IMR-90 (cell line): ENCODE measurements at places on chromosomes 7 and 10. TPM values are rescaled to one million over a fixed set of nuclear protein-coding genes. Genes with fewer than 3 reads are reported as not detected.

GRCh38 chr7:134741907-134742635 lies 37.4 kb upstream of the CALD1 start:
- no peaks in the 10 kb centered on the region for H3K27me3 ChIP-seq
- peak; percentile 82 for DNase-seq
- peak overlapping the region; percentile 95 for H3K27ac ChIP-seq

DNA sequence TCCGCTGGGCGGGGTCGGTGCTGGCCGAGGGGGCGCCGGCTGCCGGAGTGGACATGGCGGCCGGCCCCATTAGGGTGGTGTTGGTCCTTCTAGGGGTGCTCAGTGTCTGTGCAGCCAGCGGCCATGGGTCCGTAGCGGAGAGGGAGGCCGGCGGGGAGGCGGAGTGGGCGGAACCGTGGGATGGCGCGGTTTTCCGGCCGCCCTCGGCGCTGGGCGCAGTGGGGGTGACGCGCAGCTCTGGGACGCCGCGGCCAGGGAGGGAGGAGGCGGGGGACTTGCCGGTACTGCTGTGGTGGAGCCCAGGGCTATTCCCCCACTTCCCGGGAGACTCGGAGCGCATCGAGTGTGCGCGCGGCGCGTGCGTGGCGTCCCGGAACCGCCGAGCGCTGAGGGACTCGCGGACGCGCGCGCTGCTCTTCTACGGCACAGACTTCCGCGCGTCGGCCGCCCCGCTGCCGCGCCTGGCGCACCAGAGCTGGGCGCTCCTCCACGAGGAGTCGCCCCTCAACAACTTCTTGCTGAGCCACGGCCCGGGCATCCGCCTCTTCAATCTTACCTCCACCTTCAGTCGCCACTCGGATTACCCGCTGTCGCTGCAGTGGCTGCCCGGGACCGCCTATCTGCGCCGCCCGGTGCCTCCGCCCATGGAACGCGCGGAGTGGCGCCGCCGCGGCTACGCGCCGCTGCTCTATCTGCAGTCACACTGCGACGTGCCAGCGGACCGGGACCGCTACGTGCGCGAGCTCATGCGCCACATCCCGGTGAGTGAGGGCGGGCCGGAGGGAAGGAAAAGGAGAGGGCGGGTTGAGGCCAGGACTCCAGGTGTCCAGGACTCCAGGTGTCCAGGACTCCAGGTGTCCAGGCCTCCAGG lies 9.3 kb upstream of the CHCHD1 start:
- H3K4me3 ChIP-seq: peak overlapping the region; percentile 72
- peaks cover 7% of the 10 kb centered on the region for H3K4me1 ChIP-seq
- no peaks in the 10 kb centered on the region for H3K27me3 ChIP-seq

- H3K27me3 ChIP-seq: no peaks in the 10 kb centered on the region
- no peak overlapping the region for H3K27ac ChIP-seq
- no peaks in the 10 kb centered on the region for H3K36me3 ChIP-seq
- no peaks in the 10 kb centered on the region for H3K4me1 ChIP-seq
- DNase-seq: peak; percentile 5
- H3K4me3 ChIP-seq: no peak overlapping the region
Observed at GRCh38 chr7:113134025-113134424, 15.7 kb upstream of the SMIM30 start.

GRCh38 chr7:105613611-105614330 lies 32.5 kb upstream of the EFCAB10 start:
- H3K4me1 ChIP-seq: no peaks in the 10 kb centered on the region
- H3K36me3 ChIP-seq: peaks cover 23% of the 10 kb centered on the region
- H3K27ac ChIP-seq: no peak overlapping the region
- DNase-seq: no peak
- no peak overlapping the region for H3K4me3 ChIP-seq

DNA sequence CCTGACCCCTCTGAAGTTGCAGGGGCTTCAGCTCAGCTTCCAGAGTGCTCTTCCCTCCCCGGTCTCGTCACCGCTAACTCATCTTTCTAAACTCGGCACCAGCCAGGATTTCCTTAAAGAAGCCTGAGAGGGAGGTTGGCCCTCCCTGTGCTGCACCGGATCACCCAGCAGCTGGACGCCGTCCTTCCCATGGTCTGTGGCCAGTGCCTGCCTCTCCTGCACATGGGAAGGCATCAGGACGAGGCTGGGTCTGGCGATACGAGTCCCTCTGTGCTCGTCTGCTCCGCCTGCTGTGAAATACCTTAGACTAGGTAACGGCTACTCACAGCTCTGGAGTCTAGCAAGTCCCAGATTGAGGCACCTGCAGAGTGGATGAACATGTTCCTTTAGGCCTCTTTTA lies 179.1 kb downstream of the ZMYND11 start:
- H3K4me1 ChIP-seq: peaks cover 16% of the 10 kb centered on the region
- no peak overlapping the region for H3K4me3 ChIP-seq
- peak overlapping the region; percentile 31; the same call in 1 of the 2 replicates for H3K27ac ChIP-seq
- no peaks in the 10 kb centered on the region for H3K27me3 ChIP-seq

DNA sequence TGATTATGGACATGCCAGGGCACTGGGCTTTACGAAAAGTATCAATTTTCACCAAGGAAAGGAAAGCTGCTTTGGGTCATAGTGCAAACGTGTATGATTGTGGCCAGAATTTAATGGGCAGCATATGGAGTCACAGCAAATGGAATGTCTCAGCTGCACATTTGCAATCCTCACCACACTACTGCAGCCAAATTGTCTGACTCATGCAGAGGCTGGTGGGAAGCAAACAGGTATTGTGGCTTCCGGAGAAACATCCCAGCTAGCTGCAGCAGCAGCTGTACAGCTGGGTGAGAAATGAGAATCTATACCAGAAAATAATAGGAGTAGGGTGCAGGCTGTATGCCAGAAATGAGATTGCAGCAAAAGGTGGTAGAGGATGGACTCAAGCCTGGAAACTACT lies 374.7 kb upstream of the VWC2 start:
- H3K4me1 ChIP-seq: no peaks in the 10 kb centered on the region
- H3K27ac ChIP-seq: no peak overlapping the region
- DNase-seq: no peak
- no peaks in the 10 kb centered on the region for H3K27me3 ChIP-seq
- H3K4me3 ChIP-seq: no peak overlapping the region

DNA sequence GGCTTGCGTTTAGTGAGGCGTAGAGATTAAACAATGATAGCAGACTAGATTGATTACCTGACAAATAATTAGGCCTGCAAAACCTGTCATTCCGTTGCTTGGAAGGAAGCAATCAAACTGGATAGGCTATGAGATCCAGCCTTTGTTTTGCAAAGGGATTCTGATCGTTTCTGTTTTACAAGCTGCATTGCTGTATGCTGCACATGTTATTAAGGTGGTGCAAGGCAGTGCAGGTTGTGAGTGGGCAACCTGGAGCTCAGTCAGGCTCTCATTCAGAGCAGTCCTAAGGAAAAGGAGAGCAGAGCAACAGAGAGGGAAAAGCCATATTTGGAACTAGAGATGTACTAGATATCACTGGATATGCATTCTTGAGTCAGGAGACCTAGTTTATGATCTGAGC lies 6.9 kb upstream of the NOBOX start:
- DNase-seq: no peak
- no peak overlapping the region for H3K27ac ChIP-seq
- H3K36me3 ChIP-seq: no peaks in the 10 kb centered on the region
- no peak overlapping the region for H3K4me3 ChIP-seq

GRCh38 chr10:50574931-50575330 lies 48.8 kb downstream of the SGMS1 start:
- no peaks in the 10 kb centered on the region for H3K36me3 ChIP-seq
- no peak overlapping the region for H3K4me3 ChIP-seq
- DNase-seq: no peak
- H3K4me1 ChIP-seq: peaks cover 11% of the 10 kb centered on the region
- H3K27ac ChIP-seq: no peak overlapping the region
- no peaks in the 10 kb centered on the region for H3K27me3 ChIP-seq

DNA sequence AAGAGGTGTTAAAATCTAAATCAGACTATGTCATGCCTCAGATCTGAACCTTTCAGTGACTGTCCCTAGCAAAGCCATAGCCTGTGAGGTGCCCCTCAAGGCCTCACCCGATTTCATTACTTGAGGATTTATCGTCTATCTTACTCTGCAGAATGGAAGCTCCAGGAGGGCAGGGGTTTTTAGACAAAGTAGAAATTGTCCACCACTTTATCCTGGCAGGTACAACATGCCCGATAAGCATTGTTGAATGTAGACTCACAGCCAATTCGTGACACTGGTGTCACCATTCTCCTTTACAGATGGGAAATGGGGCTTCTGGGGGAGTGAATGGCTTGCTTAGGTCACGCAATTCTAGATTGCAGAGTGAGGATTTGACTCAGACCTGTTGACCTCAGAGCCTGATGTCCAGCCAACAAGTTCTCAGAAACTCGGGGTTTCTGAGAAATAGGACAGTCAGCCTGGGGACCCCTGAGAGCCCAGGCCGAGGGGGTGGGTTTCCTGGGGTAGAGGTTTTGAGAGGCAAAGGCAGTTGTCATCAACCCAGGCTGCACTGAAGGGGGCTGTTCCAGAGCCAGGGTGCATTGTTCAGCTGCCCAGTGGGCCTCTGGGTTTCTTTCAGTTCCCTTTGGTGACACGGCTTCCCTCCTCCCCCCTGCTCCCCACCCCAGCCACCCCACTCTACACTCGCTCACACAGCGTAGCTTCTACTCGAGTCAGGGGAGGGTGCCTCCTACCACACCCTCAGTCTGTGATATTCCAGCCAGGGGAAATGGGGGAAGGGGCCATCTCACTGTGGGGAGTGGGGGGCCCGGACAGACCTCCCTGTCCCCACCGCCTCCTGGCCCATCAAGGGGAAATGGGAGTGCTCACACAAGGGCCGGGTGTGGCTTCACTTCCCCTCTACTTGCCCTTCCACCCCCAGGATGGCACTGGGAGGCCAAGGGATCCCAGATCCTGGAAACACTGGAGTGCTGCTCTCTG lies 3.1 kb upstream of the IRF5 start:
- H3K4me1 ChIP-seq: no peaks in the 10 kb centered on the region; the same call in 1 of the 2 replicates
- no peak for DNase-seq
- H3K4me3 ChIP-seq: no peak overlapping the region
- H3K27ac ChIP-seq: no peak overlapping the region
- no peaks in the 10 kb centered on the region for H3K36me3 ChIP-seq

- no peaks in the 10 kb centered on the region; the same call in 1 of the 2 replicates for H3K27me3 ChIP-seq
- H3K4me1 ChIP-seq: 0 out of 2 replicates have a peak, but pooled peaks cover 2% of the 10 kb centered on the region
- no peaks in the 10 kb centered on the region for H3K36me3 ChIP-seq
Observed at GRCh38 chr7:116836048-116836447, 26.3 kb upstream of the CAPZA2 start.

- H3K4me3 ChIP-seq: no peak overlapping the region
- H3K27ac ChIP-seq: peak overlapping the region; percentile 74
- peaks cover 29% of the 10 kb centered on the region for H3K36me3 ChIP-seq
- peaks cover 52% of the 10 kb centered on the region for H3K4me1 ChIP-seq
Observed at GRCh38 chr7:226281-226895, 34.0 kb downstream of the FAM20C start.

- H3K4me3 ChIP-seq: no peak overlapping the region
- H3K27me3 ChIP-seq: peaks cover 20% of the 10 kb centered on the region
- no peaks in the 10 kb centered on the region for H3K36me3 ChIP-seq
- H3K27ac ChIP-seq: no peak overlapping the region
- DNase-seq: no peak
- peaks cover 3% of the 10 kb centered on the region; the same call in 1 of the 2 replicates for H3K4me1 ChIP-seq
Observed at GRCh38 chr10:46104071-46104585, 58.1 kb upstream of the MSMB start.

The BLOC1S2 gene
- 26.0 and 49.4 TPM in 2 replicates for total RNA-seq

The ANKRD30A gene
- total RNA-seq: not detected in 2 replicates

The CALML5 gene
- total RNA-seq: not detected in 2 replicates

The POLR2J gene
- total RNA-seq: 20.8 and 31.1 TPM in 2 replicates

The NEURL1 gene
- 0.28 and 0.36 TPM in 2 replicates for total RNA-seq

The INTS1 gene
- total RNA-seq: 9.3 and 10.0 TPM in 2 replicates
